ENCODE measurements at places on chromosomes 5 and 9.
A peak's percentile ranks its signal among the peaks of the same experiment; 100 is the strongest.

GRCh38 chr5:58902765-58903164 is 319.9 kb downstream of the RAB3C start:
- DNase-seq, result no peak

DNA sequence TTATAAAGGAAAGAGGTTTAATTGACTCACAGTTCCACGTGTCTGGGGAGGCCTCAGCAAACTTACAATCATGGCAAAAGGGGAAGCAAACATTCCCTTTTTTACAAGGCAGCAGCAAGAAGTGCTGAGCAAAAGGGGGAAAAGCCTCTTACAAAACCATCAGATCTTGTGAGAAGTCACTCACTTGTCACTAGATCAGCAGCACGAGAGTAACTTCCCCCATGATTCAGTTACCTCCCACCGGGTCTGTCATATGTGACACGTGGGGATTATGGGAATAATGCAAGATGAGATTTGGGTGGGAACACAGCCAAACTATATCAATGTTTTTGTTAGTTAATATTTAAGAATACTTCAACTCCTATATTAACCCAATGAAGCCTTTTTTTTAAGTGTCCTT is 275.2 kb upstream of the CDH9 start:
- DNase-seq, result no peak

DNA sequence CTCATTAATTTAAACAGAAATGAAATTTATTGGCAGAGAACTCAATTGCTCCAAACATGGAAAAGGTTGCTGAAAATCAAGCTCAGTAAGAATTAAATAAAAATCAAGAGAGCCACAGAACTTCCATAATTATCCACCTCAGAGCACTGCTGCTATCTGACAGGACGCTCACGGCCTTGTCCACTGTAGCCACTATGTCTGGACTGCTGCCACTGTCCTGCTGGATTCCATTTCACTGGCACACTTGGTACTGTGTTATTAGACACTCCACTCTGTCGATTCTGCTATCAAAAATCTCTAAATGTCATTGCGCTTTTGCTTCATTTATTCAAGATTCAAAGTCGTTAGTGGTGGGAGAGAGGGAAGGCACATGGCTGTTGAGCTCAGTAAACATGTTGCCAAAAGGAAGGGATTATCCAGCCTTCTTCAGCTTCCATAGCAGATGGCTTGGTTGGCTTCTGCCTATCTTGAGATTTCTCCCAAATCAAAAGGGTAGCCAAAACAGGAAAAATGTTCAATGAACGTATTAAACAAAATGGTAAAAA is 815.0 kb downstream of the CDH18 start:
- DNase-seq, result no peak

DNA sequence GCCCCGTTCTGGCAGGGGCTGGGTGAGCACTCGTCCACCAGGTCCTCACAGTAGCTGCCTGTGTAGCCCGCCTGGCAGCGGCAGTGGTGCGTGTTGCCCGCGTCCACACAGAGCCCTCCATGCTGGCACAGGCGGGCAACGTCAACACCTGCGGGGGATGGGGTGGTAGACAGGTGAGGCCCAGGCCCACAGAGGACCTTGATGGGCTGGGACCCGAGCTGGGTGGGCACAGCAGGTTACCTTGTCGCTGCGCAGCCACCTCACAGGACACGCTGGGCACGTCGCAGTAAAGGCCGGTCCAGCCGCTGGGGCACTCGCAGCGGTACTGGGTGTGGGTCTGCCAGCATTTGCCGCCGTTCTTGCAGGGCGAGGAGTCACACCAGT is 25.1 kb upstream of the SEC16A start:
- no peak for DNase-seq

DNA sequence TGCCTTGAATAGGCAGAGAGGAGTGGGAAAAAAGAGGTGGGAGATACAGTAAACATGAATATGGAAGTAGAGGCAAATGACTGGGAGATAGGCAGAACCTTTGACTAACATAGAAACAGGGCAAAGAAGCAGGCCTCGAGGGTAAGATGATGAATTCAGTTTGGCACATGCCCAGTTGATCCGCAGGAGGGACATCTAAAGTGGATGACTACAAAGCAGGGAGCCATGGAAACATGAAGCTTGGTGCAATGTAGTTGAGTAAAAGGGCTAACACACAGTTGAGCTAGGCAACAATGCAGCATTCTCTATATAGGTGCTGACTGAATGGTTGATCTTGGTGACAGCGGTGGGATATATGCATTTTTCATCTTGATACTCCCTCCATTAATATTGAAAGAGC is 253.8 kb downstream of the DMRT2 start:
- no peak for DNase-seq

GRCh38 chr5:155193029-155193428 is 179.5 kb downstream of the KIF4B start:
- no peak for DNase-seq

DNA sequence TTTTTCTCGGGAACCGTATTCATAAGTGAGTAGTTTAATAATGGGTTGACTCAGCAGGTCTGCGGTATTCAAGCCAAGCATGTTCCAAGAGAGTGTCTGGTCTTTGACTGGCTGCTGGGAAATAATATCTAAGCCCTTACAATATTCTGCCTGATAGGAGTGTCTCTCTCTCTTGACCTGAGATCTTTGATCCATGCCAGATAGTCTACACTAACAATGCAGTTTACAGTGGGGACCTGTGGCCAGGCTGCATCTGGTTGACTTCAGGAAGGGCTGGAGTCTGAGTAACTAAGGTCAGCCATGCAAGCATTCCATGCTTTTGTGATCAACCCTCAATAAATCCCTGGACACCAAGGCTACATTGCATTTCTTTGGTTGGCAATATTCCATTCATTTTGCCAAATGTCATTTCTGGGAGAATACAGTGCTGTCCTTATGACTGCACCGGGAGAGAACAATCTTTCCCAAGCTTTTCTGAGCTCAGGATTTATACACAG is 195.5 kb downstream of the SEMA5A start:
- no peak for DNase-seq

DNA sequence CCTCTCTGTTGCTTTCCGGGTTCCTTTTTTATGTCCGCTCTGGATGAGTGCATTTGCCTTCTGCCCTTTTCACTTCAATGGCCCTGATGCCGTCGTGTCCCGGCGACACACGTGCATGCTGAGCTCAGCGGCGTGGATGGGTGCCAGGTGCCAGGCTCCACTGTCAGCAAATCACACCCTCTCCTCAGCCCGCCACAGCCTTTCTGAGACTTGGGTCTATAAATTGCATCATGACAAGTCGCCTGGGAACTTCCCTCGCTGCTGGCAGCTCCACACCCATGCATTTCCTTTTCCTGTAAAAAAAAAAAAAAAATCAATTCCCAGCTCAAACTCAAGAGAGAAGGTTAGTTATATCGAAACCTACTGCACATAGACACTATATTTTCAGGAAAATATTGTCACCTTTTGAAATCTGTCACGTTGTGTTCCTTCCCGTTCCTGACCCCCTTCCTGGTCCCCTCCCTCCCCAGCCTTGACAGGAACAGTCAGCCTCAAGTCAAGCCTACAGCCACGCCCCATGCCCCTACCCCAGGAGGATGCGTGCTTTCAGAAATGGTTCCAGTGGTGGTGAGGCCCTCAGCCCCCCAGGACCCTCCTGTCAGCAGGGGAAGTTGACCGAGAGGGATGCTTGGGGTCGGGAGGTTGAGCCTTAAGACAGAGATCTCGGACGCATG is 110.3 kb upstream of the PTCH1 start:
- peak; percentile 27 for DNase-seq

GRCh38 chr5:88860501-88860900 is 22.5 kb downstream of the MEF2C start:
- no peak for DNase-seq

DNA sequence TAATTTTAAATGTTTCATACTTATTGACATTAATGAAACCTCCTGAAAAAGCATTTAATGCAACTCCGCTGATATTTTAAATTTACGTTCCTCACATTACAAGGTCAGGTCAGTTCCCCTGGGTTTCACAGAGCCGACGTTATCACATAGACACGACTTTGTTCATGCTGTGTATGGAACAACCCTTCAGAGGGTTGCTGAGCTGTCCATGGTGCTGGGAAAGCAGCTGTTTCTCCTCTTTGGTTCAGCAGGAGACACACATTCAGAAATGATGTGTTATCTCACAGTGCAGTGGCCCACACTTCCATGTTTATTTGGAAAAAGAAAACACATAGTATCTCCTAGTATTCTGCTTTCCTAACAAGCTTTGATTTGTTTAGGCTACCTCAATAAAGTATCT is 53.5 kb downstream of the PPP2R2B start:
- DNase-seq, result no peak

DNA sequence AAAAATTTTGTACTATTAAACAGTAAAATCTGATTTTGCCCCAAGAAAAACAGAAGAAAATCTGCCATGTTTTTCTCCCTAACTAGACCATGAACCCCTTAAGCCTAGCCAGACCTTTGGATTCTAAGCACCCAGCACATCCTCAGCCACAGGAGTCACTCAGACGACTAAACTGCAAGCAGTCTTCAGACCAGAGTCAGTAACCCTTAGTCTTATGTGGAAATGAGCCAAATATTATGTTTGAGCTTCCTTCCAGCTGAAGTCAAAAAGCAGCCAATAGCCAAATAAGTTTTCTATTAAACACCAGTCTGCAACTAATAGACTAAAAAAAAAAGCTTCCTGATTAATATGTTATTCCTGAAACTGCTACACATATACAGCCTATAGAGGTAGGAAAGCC is 47.4 kb downstream of the GOLPH3 start:
- DNase-seq, result no peak

- no peak for DNase-seq
Measured at GRCh38 chr5:62600560-62601252, 22.1 kb downstream of the LRRC70 start.

DNA sequence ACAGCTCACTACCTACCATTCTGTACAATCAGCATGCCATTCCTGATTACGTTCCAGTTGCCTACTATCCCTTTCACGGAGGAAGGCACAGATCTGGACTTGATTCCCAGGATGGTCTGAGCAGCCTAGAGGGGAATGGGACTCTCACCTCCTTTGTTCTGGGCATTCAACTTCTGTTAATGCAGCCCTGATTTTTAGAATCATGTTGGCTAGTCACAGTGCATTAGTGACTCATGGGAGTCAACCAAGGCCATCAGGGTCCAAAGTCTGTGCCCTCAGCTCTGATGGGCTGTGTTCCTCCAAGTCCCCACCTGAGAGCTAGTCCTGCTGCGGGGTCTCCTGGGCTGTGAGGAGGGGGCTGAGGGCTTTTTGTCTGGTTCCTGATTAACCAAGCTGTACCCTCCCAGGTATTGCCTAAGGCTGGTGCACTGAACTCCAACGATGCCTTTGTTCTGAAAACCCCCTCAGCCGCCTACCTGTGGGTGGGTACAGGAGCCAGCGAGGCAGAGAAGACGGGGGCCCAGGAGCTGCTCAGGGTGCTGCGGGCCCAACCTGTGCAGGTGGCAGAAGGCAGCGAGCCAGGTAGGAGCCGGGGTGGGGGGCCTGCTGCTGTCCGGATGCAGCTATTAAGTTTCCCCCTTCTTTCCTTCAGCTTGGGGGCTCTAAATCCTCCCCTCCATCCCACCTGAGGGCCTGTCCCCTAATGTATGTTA is 43.0 kb downstream of the STOM start:
- DNase-seq, result no peak

DNA sequence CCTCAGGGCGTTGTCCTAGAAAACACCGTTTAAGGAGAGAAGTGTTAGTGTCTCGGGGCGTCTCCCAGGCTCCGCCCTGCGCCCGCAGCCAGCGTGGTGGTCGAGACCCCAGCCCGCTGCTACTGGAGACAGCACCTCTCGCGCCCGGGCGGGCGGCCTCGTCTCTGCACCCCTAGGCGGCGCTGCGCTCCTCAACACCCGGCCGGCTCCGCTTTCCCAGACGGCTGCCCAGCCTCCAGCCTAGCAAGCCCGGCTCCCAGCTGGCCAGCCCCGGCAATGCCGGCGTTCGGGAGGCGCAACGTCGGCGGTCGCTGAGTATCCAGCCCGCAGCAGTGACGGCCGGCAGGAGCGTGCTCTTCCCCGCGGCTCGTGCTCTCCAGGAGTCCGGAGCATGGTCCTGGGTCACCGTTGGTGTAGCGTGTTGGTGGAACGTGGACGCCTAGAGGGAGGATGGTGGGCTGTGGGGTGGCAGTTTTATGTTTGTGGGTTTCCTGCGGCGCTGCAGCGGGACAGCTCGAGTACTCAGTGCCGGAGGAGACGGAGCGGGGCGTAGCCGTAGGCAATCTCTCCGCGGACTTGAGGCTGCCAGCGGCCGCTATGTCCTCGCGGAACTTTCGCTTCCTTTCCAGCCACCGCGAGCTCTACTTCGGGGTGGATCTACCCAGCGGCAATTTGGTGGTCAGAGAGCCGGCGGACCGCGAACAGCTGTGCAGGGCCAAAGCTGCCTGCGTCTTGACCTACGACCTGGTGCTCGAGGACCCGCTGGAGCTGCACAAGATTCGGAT is 536 bp downstream of the PCDHAC1 start:
- DNase-seq, result no peak

GRCh38 chr9:84793251-84793650 is 123.7 kb downstream of the NTRK2 start:
- no peak for DNase-seq

GRCh38 chr9:36078051-36078450 is 41.3 kb downstream of the RECK start:
- no peak for DNase-seq

DNA sequence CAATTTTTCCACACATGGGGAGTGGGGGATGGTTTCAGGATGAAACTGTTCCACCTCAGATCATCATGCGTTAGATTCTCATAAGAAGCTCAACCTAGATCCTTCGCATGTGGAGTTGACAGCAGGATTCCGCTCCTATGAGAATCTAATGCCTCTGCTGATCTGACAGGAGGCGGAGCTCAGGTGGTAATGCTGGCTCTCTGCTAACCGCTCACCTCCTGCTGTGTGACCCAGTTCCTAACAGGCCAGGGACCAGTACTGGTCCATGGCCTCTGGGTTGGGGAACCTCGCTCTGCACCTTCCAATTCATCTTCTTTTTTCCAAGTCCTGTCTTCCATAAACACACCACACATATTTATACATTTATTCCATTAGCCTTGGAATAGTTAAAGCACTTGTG is 33.0 kb downstream of the POU5F2 start:
- no peak for DNase-seq

- no peak for DNase-seq
Measured at GRCh38 chr5:149633476-149634350, 52.4 kb downstream of the ARHGEF37 start.

GRCh38 chr5:157384971-157385709 is 74.9 kb upstream of the NIPAL4 start:
- DNase-seq, result no peak

DNA sequence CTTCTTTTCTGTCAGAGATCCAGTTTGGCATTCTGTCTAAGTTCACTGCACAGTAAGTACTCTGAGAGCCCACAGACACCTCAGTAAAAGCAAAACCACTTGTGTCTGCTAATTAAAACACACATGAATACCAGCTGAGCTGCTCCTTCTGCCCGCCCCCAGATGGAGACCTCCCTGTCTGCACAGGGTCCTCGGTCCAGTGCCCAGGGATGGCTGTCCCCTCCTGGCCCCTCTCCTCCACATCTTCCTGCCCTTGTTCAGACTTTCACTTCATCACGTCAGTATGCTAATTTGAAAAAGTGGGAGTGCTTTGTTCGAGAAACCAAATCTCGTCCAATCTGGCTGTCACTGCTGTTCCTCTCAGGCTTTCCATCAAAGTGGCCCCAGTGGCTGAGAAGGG is 43.5 kb downstream of the LIX1 start:
- DNase-seq, result no peak

Data from activated CD4-positive, alpha-beta T cell treated with anti-CD3 and anti-CD28 coated beads, Interleukin-2, amount 50 U/mL, for 4 hours (primary cell).